ENCODE measurements at places on chromosomes 16 and 17.
A peak's percentile ranks its signal among the peaks of the same experiment; 100 is the strongest.

- DNase-seq, result no peak
Observed at GRCh38 chr17:45718791-45719190, 65.3 kb upstream of the CRHR1 start.

DNA sequence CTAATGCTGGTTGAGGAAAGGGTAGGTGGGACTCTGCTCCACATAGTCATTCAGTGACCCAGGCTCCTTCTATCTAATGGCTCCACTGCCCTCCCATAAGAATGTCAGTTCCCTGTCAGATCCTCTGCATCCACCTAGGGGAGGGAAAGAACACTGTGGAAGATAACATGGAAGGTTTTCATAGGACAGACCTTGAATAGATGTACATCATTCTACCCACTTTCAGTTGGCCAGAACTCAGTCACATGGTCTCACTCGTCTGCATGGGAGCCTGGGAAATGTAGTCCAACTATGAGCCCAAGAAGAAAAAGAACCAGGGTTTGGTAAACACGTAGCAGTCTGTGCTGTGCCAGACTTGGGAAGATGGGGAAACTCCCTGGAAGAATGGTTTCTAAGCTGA, 27.1 kb upstream of the SCNN1B start:
- DNase-seq, result no peak

- DNase-seq, result no peak
Observed at GRCh38 chr16:61665512-61665911, 370.7 kb downstream of the CDH8 start.

- DNase-seq, result no peak
Observed at GRCh38 chr16:72064361-72064894, 1.4 kb downstream of the HPR start.

- DNase-seq, result no peak
Observed at GRCh38 chr17:10151667-10152496, 46.5 kb downstream of the GAS7 start.

DNA sequence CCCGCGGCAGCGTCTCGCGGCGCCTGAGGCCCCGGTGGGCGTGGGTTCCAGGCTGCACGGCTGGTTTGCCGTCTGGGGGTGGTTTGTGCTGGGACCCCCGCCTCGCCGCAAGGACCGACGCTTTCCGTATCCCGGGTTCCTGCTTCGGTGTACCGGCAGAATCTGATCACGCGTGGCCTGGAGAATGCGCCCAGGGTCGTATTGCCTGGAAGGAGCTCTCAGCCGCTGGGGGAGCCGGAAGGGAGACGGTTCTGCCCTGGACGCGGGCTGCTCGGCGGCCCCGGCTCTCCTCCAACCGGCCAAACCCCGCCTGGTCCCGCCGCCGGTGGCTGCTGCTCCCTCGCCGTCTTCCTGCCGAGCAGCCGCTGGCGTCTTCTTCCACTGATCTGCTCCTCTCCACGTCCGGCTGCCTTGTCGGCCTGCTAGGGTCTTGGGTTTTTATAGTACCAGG, 39.8 kb downstream of the ZNF778 start:
- no peak for DNase-seq

DNA sequence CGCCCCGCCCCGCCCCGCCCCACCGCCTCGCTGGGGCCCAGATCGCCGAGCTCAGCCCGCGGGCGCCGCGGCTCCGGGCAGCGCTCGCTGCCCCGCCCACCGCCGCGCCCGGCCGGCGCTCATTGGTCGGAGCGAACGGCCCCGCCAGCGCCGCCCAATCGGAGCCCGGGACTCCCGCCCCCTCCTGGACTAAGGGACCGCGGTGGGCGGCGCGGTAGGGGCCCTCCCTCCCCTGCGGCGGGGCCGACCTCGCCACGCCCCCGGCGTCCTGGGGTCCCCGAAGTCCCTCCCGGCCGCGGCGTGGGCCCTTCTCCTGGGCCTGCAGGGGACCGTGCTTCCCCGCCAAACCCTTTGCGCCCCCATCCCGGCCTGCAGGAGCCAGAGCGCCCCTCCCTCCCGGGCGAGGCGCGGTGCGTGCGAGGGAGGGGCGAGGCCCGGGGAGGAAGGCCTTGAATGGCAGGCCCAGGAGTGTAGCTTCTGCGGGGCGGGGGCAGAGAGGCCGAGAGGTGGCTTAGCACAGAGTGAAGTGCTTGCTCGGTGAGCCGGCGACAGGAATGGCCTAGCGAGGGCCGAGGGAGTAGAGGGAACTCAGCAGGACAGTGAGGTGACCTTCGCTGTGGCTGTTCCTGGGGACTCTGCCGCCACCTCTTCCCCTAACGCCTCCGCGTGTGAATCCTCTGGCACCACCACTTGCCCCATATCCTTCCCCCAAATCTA, at the start of gene CAMKK1:
Gene CAMKK1 (minus strand): TSS at position 51 of the 717 bp plus-strand sequence. CDS start 7,366 bp downstream, outside the sequence.
- peak; percentile 72 for DNase-seq

DNA sequence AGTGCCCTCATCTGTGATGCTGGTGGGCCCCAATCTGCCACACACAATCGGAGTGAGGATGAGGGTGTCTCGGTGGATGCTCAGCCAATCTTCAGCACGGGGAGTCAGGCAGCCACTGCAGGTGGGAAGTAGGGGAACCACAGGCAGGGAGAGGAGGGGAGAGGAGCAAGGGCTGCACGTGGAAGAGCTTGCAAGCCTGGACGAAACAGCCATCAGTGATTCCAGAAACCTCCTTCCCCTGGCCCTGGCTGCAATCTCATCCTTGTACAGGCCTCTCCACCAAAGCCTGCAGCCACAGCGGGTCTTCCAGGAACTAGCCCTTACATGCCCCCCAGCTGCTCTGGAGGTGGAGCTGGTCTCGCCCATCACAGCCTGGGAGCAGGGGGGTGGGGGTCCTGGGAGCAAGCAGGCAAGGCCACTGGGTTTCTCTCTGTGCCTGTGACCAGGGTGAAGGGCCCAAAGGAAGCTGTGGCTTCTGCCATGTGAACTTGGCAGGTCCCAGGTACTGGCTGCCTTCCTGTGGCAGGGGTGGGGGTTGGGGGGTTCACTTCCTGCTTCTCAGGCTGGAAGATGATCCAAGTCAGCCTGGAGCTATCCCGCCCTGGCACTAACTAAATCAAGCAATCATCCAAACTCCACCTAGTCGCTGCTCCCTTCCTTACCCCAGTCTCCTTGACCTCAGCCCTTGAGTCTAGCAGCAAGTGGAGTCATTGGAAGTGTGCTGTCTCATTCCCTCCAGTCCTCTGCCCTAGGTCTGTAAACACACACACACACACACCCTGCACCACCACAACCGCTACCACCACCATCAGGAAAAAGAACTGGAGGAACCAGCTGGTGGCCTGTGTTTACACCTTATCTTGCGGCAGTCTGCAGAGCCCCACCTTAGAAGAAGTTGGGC, 29.4 kb upstream of the MLKL start:
- DNase-seq, result no peak

- DNase-seq, result no peak
Observed at GRCh38 chr16:54945063-54945462, 14.4 kb downstream of the IRX5 start.

GRCh38 chr16:57260294-57260929, 15.4 kb downstream of the ARL2BP start:
- peak; percentile 82 for DNase-seq

GRCh38 chr16:56628486-56629350, 3.1 kb downstream of the MT1E start:
- DNase-seq, result no peak

- DNase-seq, result peak; percentile 55
Observed at GRCh38 chr17:36544044-36544306, 744 bp upstream of the GGNBP2 start.

DNA sequence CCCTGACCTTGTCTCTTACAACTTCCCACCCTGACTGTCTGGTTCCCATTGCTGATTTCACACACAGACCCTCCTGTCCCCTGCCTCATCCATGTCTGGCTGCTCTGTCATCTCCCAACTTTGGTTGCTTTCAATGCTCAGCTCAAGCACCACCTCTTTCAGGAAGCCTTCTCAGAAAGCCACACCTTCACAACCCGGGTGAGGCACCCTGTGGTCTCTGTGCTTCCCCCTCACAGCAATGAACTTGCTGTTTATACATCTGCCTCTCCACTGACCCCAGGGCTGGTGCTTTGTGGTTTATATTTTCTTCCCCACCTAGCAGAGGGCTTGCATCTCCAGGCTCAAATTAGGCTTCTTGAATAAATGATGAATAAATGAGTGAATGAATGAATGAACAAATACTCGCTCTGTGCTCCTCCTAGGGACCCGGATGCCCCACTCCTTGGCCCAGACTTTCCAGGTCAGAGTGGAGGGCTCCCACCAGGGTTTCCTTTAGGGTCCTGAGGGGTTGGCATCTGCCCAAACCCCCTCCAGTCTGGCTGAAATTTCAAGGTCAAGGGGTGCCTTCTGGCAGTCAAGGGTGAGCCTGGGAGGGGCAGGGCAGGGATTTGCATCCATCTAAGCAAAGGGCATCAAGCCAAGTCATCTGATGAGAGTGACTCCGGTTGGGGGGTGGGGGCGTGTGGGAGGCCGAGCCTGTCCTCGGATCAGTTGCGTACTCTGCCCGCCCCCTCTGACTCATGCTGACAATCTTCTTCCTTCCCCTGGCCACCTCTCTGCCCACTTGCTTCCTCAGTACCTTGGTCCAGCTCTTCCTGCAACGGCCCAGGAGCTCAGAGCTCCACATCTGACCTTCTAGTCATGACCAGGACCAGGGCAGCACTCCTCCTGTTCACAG, at the start of gene ITGAX:
Gene ITGAX (plus strand): TSS at position 783 of the 898 bp plus-strand sequence. CDS start 79 bp downstream, at position 862.
- peak; percentile 20 for DNase-seq

DNA sequence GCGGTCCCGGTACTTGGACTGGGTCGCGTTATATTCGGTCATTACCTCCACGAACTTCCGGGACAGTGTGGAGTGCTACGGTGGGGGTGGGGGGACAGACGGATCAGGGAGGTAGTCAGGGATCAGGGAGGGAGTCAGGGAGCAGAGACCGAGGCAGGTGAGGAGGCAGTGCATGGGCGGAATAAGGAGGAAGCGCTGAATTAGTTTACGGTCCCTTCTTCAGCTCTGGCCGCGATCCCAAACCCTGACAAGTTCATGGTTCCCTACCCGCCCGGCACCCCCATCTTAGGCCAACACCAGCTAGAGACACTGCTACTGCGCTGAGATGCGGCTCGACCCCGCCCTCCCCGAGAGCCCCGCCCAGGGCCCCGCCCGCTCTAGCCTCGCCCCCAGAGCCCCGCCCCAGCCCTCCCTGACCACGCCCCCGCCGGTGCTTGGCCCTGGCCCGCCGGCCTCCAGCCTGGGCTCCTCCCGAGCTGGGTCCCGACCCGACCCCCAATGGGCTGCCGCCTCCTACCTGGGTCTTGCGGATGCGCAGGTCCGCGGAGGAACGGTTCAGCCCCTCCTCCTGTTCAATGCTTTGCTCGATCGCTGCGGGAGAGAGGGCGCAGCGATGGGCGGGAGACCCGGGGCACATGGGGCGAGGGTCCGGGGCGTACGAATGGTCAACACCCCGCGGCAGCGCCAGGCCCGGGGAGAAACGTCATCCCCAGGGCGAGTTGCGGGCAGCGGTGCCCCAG, 12.1 kb downstream of the HSD3B7 start:
- DNase-seq, result peak; percentile 41

GRCh38 chr16:47461598-47462266, 601 bp downstream of the PHKB start:
- peak; percentile 48 for DNase-seq

DNA sequence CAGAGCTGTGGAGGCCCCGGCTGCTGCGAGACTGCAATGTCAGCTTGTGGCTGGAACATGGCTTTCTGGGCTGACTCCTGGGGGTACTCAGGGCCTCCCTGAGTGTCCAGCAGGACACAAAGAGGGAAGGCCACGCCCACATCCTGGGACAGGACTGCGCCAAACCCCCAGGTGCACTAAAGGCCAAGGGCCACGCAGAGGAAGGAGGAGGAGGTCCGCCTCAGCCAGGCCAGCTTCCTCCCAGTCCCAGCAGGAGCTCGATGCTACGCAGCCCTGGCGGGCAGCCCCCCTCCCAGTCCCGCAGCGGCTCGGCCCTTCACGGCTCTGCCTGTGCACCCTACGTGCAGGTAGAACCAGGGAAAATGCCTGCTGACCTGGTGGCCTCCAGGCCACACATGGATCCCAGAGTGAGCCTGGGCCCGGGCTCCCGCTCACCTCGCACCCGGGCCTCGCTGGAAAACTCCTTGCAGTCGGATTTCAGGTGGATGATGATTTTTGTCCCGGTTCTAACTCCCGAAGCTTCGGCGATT, 21.2 kb downstream of the DNASE1 start:
- DNase-seq, result no peak

DNA sequence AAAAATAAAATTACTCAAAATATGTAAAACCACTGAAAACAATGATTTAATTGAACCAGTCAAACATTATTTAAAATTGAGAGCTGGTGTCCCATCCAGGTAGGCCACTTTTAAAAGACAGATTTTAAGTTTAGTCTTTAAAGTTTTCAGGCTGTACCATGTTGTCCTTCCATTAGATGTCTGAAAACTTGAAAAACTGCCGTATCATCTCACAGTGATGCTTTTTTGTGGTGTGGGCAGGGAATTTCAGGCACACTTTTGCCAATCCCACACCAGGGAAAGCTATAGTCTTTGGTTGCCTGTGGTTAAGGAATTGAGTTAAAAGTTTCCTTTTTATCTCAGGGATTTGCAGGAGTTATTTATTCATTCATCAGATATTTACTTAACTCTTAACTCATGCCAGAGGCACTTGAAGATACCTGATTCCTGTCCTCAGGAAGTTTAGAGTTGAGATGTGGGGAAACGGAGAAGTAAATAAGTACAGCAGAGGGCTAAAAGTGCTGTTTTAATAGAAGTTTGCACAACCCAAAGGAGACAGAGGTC, 3.2 kb downstream of the SNTB2 start:
- no peak for DNase-seq

GRCh38 chr16:59356709-59357108, 622.6 kb upstream of the GOT2 start:
- DNase-seq, result no peak

DNA sequence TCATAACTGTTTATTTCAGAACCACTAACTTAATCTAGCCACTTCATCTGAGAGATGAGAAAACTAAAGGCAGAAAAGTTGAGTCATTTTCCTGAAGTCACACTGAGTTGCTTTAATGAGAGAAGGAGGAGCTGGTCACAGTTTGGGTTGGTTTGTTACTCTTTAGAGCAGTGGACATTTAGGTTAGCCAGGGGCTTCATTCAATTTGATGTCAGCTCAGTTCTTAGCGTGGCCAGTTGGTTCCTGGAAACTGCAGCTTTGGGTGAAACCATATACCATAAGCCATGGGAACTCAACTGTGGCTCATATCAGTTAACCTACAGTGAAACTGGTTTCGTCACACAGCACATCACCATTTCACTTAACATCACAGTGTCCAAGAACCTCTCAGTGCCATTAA, 59.2 kb upstream of the ADORA2B start:
- peak; percentile 19 for DNase-seq

DNA sequence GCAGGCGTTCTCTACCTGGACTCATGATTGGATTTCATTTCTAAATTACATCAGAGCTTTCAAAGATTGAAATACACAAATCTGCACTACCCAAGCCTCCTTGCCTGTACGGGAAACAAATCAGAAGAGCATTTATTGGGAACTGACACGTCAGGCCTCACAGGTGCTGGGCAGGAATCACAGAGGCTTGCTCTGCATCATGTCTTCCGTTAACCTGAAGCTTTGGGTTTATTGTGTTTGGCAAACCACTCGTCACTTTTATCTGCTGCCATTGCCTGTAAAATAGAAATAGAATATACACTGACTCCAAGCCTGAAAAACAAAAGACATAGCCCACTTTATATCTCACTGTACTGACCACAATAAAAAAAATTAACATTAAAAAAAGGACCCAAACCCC, 7.9 kb upstream of the GEMIN4 start:
- DNase-seq, result no peak

- DNase-seq, result peak; percentile 99
Observed at GRCh38 chr17:77322514-77323412, 182.0 kb downstream of the SEC14L1 start.

- peak; percentile 95 for DNase-seq
Observed at GRCh38 chr16:22206013-22206841, at the start of gene EEF2K. EEF2K (plus strand) TSS chr16:22206278; CDS start chr16:22225730, 19,452 bp downstream.

- DNase-seq, result no peak
Observed at GRCh38 chr16:46730126-46730525, 18.0 kb downstream of the MYLK3 start.
